Activated CD8-positive, alpha-beta memory T cell treated with anti-CD3 and anti-CD28 coated beads for 48 hours (primary cell): ENCODE measurements at places on chromosomes 7 and 10.

DNA sequence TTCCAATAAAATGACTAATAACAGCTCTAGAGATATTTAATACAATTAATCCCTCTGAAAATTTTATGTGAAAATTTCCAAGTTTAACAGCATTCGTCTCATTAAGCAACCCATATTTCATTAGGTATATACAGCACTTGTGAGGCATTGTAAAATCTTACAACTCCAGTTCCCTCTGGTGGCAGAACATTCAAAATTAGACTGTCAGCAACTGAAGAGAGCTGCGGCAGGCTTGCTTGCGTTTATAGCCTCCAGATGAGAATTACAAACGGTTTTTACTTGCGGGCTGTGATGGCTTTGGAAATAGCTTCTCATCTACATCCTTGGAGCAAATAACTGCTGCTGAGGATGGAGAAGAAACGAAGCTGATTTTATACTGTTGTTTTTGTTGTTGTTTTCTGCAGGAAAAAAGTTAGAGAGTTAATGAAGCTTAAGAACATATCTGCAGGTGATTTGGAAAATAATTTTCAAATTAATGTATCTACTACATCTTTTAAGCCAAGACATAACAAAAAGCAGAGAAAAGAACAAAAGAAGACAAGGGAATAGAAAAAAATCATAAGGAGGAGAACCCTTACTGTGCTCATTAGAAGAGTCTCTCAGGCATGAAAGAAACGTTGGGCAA is 171.3 kb downstream of the MAGI2 start:
- DNase-seq = no peak

DNA sequence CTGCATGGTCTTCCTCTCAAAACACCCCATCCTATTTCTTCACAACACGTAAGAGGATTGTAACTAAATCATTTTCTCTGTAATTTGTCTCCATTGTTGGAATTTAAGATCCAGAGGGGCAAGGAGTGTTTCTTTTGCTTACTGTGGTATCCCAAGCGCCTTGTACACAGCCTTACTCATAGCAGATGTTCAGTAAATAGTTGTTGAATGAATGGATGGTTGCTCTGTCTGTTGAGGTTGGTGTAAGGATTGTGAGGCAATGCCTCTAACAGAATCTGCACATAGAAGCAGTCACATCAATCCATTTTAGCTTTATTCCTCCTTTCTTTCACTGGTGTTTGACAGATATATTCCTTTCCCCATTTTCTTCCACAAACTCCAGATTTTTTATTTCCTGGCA is 90.1 kb downstream of the ZNF365 start:
- DNase-seq = no peak

DNA sequence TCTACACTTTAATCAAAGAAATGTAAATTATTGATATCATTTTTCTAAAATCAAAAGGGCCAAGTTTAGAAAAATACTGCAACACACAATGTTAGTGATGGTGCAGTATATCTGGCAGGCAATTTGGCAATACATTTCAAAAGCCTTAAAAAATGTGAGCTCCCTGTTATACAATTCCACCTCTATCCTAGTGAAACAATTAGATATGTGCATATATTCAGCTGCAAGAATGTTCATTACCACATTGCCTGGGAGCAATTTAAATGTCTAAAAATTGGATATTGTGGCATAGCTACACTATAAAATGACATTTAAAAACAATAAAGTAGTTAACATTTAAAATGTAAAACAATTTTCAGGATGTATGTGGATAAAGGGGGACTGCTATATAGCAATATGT is 10.1 kb upstream of the ERVW-1 start:
- DNase-seq = no peak

GRCh38 chr10:26759008-26759407 is 61.5 kb downstream of the PDSS1 start:
- no peak for DNase-seq

GRCh38 chr10:65194555-65194954 is 1673.4 kb downstream of the REEP3 start:
- no peak for DNase-seq

DNA sequence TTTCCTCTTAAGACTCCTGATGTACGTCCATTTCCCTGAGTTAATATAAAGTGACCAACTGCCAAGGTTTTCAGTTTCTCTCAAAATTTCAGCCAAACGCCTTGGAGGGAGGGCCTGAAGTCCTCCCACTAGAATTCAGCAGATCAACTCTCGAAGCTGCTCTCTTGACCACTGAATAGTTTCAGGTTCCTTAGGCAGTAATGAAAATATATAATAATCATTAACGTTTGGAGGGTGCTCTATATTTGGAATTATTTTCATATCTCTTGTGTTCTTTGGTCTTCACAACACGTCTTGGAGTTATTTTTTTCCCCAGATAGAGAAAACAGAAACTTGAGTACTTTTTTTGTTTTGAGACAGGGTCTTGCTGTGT is 123.6 kb upstream of the SFMBT2 start:
- no peak for DNase-seq

- no peak for DNase-seq
Measured at GRCh38 chr7:119254742-119255141, 1018.2 kb upstream of the KCND2 start.

DNA sequence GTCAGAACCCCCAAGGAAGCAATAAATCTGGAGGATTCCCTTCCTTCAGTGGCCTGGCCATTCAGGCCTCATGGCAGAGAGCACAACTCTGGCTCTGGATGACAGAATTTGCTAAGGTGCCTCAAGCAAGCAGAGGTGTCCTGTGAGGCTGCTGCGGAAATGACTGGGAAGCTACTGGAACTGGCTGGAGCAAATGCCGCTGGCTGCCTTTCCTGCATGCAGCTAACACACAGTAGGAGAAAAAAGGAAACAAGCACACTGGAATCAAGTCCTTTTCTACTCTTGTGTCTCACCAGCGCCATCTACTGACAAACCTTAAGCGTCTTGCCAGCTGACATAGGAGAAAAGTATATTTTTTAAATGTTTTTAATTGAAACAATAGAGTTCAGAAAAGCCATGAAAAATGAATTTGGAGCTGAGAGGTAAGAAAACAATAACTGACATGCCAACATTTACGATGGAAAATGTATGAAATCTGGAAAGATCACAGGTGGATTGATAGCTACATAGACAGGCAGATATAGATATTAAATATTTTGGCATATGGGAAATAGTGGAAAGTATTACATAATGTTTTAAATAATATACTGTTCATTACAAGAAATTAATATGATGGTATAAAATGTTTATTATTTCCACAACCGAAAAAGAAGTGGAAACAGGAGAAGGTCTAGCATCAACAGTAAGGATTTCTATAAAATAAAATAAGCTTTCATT is 951.6 kb downstream of the ANKRD7 start:
- no peak for DNase-seq

- no peak for DNase-seq
Measured at GRCh38 chr7:146876411-146876810, 759.8 kb downstream of the CNTNAP2 start.

GRCh38 chr7:90749262-90749661 is 153.1 kb downstream of the CDK14 start:
- no peak for DNase-seq

- no peak for DNase-seq
Measured at GRCh38 chr7:124440081-124440480, 325.5 kb downstream of the GPR37 start.

GRCh38 chr10:67618116-67618515 is 77.9 kb downstream of the CTNNA3 start:
- no peak for DNase-seq

DNA sequence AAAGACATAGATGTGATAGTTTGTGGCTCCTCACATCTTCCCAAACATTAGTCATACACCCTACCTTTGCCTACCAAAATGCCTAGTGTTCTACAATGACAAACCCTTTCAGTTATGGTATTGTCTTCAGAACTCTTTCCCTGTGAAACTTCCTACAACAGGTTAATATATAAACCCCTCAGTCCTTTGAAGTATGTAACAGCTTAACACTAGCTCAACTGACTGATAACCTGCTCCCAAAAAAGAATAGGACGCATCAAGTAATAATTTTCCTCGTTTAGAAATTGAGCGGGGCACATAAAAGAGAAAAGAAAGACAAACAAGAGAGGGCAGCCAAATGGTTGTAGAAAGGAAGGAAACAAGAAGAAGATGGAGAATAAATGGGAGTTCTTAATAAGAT is 49.9 kb upstream of the RNF148 start:
- DNase-seq = no peak

DNA sequence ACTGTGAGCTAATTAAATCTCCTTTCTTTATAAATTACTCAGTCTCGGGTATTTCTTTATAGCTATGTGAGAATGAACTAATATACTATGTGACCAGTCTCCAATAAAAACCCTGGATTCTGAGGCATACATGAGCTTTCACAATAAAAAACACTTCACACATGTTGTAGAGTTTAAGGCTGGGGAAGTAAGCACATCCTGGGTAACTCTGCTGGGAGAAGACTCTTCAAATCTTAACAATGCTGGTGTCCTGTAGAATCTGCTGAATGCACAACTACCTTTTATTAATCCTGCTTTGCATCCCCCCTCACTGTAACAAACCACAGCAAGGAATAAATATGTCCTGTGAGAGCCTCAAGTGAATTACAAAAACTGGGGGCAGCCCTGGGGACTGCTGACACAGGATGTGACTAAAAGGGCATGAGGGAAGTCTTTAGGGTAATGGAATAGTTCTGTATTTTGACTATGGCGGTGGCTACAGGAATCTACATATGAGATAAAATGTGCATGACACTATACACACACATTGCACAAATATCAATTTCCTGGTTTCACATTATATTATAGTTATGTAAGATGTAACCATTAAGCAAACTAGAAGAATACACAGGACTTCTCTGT is 45.1 kb upstream of the KCTD7 start:
- DNase-seq = no peak

DNA sequence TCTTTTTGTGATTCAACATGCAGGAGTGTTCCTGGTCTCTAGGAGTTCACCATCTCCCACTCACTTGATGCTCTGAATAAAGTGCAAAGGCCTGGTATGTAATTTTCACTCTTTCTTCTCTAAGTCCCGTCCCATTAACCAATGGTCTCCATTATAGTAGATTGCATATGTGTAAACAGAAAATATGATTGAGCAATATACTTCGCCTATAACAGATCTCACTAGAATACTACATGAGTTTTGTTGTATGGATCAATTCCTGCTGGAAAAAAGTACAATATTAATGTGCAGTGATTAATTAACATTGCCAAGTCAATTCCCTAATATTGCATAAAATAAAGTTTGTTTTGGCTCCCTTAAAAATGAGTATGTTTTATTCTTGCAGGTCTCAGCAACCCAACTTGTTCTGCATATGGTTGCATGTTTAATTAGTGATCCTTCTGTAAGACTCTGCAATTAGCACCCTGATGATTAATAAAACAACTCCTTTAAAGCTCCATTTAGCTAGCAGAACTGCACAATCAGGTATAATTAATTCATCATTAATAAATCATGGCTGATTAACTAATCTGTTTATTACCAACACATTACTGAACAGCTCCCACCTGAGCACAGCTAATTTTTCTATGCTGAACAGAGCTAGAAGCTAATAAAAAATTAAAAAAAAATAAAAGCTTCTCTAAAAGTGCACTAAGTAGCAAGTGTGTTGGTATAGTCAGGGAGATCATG is 37.8 kb upstream of the ATOH7 start:
- DNase-seq = no peak

DNA sequence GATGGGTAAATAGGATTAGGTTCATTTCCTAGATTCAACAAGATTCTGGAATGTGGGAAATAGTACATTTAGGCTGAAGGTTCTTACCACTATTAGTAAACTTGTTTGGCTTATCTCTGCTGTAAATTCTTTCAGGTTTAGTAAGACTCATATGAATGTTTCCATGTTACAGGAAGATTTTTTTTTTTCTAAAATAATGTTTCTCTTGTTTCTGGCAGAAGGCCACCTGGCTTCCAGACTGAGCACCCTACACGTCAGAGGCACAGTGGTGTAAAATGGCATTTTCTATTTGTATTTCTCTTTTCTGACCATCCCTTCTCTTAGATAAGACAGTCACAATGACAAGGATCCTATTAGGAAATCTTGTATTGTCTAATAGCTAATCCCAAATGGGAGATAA is 22.7 kb upstream of the AASS start:
- DNase-seq = no peak

DNA sequence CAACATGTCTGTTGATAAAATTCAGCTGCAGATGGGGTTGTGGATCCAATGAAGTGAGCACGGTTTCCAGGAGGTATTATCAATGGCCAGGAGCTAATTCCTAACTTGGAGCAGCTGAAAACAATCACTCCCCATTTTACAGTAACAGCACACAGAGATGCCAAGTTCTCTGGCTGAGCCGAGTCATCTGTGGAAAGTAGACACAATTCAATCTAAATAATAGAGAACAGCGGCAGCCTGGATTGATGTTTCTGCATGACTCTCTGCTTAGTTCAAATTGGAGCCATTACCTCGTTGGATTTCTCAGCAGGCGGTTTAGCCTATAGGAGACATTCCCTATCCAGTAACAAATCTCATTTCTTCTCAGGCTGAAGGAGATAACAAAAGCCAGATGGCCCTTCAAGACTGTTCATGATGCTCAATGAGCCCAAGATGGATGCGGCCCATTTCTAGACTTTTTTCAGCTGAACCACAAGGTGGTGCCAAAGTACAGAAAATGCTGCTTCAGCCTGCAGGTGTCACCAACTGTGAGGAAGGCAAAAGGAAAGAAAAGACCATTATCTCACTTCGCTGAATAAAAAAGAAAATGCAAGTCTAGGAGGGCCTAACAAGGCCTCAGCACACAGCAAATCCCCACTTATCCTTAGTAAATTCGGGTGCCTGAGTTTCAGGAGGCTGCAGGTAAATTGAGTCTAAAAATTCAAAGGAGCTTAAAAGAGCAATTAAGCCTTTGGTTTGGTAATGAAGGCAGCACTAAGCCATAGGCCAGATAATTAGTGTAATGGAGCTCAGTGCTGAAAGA is 83.7 kb downstream of the SLC16A9 start:
- DNase-seq = no peak

- DNase-seq = no peak
Measured at GRCh38 chr7:101018271-101019167, 1.4 kb upstream of the MUC17 start.

DNA sequence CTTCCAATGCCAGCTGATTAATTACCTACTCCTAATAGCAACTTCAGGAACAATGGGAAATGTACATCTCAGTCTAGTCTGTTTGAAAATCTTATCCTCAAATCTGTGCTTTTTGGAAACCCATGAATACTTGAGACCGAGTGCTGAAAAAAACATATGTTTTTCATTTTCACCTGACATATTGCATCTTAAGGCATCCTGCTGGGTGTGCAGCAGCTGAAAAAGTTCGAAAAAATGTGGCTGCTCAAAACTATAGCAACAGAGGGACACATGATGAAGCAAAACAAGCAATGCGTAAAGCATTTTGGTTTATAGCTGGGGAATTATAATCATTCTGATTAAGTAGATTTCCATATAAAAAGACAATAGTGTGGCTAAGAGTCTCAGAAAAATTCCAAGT is 218.0 kb downstream of the CREB5 start:
- DNase-seq = no peak
